ENCODE measurements at places on chromosomes 3 and 15.

DNA sequence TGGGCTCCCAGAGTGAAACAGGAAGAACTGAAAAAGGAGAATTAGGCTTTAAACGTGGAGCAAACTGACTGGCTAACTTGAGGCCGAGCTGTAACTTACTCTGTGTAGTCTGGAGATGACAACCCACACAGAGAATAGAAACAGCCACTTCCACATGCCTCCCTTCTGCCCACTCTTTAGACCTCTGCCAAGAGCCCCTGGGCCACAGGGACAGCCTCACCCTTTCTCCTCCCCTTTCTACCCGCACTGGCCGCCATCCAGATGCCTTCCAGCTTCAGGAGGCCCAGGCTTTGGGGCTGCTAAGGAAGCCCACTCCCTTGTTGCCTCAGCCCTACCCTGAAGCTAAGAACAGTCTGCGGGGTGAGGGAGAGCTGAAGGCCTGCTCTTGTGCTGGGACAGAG lies 6.8 kb downstream of the ARHGAP31 start:
- no peak for DNase-seq

GRCh38 chr15:61227950-61228936 lies 859 bp downstream of the RORA start:
- no peak for DNase-seq

- DNase-seq, result no peak
Measured at GRCh38 chr15:100947760-100948429, 28.7 kb downstream of the LRRK1 start.

DNA sequence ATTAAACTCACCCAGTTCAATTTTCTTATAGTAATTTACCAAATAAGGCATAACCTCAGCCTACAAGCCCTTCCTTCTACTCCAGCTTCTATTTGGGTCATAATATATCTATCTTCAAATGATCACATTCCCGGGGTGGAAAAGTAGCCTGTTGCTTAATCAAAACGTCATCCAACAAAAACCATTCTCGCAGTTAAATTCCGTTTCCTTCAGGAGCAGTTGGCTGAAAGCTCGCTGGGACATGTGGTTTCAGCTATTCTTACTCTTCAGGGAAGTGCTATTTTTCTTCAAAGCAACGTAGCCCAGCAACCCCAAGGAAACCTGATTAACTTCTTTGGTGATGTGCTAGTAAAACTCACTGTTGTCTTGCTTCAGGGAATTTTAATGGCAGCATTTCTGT lies 59.6 kb downstream of the MAGI1 start:
- DNase-seq, result no peak

DNA sequence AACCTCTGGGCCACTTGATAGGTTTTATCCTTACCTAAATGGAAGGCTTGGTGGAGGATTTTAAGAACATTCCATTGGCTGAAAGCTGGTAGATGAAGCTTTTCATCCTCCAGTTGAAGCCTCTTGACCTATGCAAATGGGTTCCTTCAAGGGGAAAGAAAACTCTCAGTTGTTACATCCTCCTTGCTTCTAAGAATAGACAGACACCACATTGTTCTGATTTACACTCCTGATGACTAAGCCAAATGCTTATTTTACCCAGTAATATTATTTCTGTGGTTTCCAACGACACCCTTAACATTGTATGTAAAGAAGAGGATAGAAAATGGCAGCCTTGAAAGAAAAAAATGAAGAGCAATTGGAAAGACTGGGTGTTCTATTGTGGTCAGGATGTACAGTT lies 480.5 kb downstream of the OTOL1 start:
- DNase-seq, result no peak

DNA sequence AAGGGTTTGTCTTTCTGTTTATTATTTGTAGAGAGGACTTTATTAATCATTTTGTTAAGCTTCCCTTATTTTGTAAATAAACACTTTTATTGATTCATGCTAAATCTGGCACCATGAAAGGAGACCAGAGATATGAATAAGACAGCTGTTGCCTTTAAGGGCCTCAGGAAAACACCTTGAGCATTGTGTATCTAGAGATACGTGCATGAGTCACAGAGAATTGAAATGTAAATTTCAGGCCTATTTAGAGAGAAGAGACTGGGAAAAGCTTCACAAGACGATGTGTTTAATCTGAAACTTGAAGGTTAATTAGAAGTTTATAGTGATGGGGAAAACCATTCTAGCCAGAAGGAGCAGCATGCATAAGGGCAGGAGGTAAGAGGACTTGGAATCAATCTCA lies 28.6 kb upstream of the UTS2B start:
- no peak for DNase-seq

GRCh38 chr3:149134575-149134974 lies 5.1 kb downstream of the HPS3 start:
- DNase-seq, result no peak

- DNase-seq, result no peak
Measured at GRCh38 chr3:24027946-24028345, 82.9 kb downstream of the NR1D2 start.

- DNase-seq, result no peak
Measured at GRCh38 chr3:172256101-172256734, 192.0 kb downstream of the GHSR start.

DNA sequence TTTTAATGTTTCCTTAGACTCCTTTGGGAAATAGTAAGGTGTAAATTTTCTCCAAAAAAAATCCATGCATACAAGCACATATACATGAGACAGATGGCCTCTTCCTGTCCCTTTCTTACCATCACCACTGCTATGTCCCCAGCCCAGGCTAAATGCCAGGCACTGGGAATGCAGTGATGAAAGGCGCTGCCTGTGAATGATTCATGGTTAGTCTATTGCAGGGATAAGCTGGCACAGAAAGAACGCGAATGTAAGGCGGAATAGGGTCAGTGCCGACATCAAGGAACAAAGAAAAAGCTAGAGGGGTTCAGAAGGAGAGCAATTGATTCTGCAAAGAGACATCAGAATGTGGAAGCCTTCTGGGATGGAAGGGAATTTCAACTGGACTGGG lies 36.2 kb upstream of the CFAP161 start:
- no peak for DNase-seq

GRCh38 chr3:57144952-57145351 lies 20.2 kb downstream of the IL17RD start:
- DNase-seq, result no peak

All from stimulated activated CD4-positive, alpha-beta T cell treated with anti-CD3 and anti-CD28 coated beads, Interleukin-12 subunit alpha, Interleukin-12 subunit beta, amount 100 ng/mL, for 4 hours (primary cell).